T-helper 9 cell (primary cell): ENCODE measurements at places on chromosomes 13 and 19.

DNA sequence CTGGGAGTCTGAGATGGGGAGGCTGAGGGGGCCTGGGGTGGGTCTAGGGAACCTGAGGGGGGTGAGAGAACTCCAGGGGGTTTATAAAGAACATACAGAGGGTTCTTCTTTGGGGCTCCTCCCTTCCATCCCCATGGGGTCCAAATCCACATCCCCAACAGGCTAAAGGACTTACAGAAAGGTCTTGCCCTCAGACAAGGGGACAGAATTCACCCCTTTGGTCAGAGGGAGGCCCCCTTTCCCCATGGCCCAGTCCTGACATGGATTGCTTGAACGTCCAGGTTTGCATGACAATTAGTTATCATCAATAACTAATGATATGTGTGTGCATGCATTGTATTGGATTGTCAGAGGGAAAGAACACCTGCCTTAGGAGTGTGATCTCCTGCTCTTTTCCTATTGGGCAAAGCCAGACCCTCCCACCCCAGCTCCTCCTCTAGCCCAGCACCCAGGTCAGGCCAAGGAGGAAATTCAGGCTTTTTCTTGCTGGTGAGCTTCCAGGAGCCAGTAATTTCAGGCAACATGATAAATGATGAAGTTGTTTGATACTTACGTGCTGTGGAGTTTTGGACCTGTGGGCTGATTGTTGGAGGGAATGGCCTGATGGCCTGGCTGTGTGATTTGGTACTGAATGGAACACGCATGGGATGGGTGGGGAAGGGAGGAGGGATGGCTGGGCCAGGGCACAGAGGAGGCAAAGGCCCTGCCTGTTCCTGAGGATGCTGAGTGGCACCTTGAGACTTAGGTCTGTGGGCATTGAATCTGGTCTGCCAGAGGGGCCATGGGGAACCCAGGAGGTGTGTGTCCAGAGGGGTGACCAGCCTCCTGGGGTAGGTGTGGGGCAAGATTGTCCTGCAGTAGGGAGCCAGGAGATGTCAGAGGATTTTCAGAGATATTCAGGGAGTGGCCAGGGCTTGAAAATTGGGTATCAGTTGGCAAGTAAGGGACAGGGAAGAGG lies 1.1 kb downstream of the KLHL26 start:
- no peak for DNase-seq

- DNase-seq = no peak
Observed at GRCh38 chr13:50910485-50910805, 854 bp downstream of the RNASEH2B start.

- DNase-seq = no peak
Observed at GRCh38 chr13:96532804-96533203, 442.9 kb downstream of the HS6ST3 start.

- DNase-seq = no peak
Observed at GRCh38 chr19:28514166-28514565, 698.8 kb downstream of the UQCRFS1 start.

- no peak for DNase-seq
Observed at GRCh38 chr19:6765738-6766356, 1.4 kb downstream of the SH2D3A start.

- DNase-seq = no peak
Observed at GRCh38 chr13:52794589-52794988, 53.9 kb downstream of the PCDH8 start.

- no peak for DNase-seq
Observed at GRCh38 chr13:34464011-34464410, 478.1 kb upstream of the NBEA start.

DNA sequence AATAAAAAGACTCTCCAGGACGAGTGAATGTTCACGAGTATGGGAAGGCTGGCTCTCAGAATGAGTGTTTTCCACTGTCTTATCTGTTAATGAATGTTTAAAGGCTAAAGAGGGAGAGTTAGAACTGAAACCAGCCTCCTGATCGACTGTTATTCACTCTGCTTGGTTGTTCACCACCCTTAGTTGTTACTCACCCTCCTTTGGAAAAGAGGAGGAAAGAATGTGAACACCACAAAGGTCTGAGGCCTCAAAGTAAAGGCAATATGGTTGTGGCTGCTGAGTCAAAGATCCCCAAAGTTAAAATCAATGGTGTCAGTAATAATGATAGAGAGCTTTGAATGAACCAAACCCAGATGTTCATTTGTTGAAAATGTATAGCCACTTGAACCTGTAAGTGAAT lies 1793.2 kb upstream of the PCDH20 start:
- no peak for DNase-seq

DNA sequence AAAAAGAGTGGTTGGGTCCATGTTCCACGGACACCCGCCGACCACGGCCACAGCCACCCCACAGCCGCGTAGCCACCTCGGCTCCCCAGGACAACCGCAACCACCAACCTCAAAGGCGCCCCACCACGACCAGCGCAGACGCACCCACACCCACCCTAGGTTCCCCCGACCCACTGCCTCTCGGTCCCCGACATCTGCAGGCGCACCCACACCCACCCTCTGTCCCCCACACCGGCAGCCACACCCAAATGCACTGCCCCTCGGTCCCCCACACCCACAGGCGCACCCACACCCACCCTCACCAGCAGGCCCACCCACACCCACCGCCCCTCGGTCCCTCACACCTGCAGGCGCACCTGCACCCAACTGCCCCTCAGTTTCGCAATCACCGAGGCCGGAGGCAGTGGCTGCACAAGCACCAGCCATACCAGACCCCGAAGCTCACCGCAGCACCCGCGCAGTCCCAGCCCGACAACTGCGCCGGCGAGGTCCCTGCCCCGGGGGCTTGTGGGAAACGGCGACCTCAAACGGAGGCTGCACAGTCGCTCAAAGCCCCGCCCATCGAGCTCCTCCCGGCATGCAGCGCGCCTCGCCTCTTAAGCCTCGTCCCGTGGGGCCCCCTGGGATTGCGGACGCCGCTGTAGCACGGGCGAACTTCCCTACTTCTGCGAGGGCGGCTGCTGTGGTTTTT lies 18.3 kb downstream of the ZNF77 start:
- no peak for DNase-seq

- no peak for DNase-seq
Observed at GRCh38 chr19:37719927-37720265, 335 bp upstream of the ZNF607 start.

DNA sequence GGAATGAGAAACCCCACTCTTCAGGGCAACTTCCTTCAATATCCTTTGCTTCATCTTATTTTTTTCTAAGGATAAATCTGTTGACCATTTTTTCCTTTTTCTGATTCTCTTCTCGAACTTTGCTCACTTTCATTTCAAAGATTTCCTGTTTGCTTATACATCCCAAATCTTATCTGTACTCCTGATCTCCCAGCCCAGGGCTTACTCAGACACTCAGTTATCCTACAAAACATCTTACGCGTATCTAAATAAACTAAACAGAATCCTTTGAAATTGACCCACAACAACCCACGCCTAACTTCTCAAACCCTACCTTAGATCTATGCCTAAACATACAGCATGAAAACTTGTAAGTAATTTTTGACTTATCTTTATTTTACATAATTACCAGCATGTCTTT lies 179.2 kb downstream of the ABCC4 start:
- no peak for DNase-seq

- DNase-seq = no peak
Observed at GRCh38 chr19:18480006-18480691, 41.7 kb downstream of the ELL start.

GRCh38 chr19:52398081-52398441 lies 412 bp downstream of the ZNF528 start:
- no peak for DNase-seq

- DNase-seq = peak; percentile 58
Observed at GRCh38 chr19:50679177-50680125, 30.2 kb downstream of the C19orf81 start.

- no peak for DNase-seq
Observed at GRCh38 chr13:30081331-30081730, 226.0 kb downstream of the KATNAL1 start.

DNA sequence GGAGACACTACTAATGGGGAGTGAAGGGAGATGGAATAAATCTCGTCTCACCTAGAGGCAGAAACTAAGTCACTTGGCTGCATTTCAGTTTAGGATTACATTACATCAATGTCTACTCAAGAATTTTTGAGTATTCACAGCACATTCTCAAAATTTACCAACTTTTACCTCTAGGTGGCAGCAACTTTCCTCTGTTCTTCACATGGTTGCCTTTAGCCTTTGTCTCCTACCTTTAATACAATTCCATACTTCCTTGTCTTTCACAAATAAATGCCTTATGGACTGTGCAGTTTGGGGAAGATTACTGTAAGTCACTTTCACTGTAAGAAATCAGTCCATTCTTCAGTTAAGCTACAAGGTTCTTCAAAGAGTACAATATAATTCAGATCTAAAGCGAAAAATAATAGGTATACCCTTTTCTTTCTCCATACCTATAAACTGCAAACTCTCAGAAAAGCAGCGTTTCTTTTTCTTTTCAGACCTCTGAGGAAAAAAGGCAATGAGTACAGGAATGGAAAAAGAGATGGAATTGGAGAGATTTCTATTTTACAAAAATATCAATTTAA lies 379.4 kb downstream of the KLF12 start:
- no peak for DNase-seq

DNA sequence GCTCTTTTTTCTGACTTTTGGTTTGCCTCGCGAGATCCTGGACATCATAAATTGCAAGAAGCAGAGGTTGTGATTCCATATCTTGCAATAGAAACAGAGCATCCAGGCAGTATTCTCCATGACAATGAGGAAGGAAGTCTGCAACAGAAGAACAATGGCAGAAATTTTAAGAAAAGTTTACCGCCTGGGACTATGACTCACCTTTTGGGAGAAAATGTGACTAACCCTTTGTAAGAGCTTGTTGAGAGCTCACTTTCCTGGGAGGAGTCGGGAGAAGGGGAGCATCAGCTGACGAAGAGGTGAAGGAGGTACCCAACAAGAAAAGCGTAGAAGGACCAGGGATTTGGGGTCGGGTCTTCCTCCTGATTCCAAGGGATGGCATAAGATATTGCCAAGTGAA lies 34.3 kb upstream of the TNFSF11 start:
- no peak for DNase-seq

GRCh38 chr19:51027873-51028272 lies 1.5 kb upstream of the KLK11 start:
- DNase-seq = no peak

- no peak for DNase-seq
Observed at GRCh38 chr13:24460256-24460655, 52.3 kb downstream of the PARP4 start.

- DNase-seq = no peak
Observed at GRCh38 chr19:53657778-53658177, 26.0 kb downstream of the DPRX start.

DNA sequence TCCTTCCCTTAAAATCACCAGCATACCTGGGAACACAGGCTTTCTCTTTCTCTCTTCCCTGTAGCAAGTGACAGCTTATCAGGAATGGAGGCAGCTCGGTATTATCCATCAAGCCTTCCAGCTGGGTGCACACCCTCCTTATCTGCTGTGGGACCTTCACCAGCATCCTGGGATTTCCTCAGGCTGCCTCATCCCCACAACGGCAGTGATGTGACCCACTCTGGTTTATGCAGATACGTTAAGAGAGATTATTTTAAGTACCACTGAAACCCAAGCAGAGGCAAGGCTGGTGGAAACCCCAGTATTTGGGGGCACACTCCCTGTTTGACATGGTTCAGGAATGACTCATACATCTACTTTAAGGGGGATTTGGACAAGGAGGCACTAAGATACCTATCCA lies 192.1 kb downstream of the TM9SF2 start:
- no peak for DNase-seq

DNA sequence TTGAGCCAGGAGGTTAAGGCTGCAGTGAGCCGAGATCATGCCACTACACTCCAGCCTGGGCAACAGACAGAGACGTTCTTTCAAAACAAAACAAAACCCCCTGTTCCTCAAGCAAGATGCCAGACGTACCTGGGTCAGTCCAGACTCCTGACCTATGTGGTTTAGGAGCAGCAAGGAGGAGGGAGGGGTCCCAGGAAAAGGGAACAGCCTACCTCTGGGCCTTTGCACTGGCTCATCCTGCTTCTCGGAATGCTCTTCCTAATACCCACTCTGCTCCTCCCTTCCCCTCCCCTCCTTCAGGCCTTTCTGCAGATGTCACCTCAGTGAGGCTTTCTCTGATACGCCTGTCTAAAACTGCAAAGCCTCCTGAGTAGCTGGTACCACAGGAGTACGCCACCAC lies 9.5 kb downstream of the RINL start:
- no peak for DNase-seq

DNA sequence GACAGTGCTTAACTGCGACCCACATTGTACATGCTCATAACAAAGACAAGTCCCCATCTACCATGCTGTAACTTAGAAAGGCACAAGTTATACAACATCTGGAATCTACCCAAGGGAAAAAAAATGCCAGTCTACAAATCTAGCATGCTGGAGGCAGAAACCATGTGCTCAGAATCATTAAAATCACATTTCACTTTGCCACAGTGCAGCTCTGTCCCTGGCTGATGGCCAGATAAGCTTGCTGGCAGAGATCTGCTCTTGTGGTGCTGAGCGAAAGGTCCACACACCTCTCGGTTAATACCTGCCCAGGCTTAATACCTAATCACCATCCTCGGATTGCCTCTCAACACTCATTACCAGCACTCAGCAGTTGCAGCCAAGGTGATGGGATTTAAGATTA lies 74.1 kb upstream of the UQCRFS1 start:
- DNase-seq = no peak

DNA sequence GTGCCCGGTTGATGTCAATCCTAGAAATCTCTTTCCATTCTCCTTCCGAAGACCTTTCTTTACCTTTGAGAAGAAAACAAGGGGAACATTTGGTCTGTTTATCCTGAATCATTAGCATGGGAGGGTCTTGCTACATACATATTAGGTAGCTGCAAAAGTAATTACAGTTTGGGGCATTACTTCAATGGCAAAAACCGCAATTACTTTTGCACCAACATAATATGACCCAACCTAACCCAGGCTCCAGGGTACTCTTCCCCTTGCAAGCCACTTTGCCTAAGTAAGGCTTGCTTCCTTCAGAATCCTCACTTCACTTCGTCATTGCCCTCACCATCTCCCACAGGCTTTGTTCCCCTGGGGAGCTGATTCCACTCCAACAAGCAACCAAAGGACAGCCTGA lies 662.7 kb downstream of the DIAPH3 start:
- DNase-seq = no peak

- no peak for DNase-seq
Observed at GRCh38 chr19:17025991-17026658, 485 bp downstream of the CPAMD8 start.

DNA sequence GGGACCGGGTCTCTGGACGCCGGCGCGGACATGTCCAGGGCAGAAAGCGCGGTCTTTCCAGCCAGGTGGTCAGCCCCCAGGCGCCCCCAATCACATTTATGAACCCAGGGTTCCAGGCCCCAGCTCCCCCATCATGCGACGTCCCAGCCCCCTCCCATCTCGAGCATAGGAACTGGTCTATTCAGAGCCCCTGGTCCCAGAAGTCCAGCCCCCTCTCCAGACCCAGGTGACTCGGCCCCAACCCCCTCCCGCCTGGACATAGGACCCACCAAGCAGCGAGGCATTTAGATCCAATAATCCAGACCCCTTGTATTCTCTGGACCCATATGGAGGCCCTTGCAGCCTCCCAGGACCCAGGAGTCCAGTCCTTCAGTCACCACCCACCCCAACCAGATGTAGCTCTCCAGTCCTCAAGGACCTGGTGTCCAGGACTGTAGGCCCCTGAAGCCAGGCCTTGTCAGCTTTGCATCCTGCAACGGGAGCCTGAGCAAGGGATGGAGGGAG lies 501 bp downstream of the APLP1 start:
- no peak for DNase-seq

GRCh38 chr13:36146511-36147269 lies 15.5 kb upstream of the DCLK1 start:
- DNase-seq = no peak

- no peak for DNase-seq
Observed at GRCh38 chr13:54287062-54287764, 1258.6 kb downstream of the OLFM4 start.
